Daoy (cell line): ENCODE measurements at places on chromosomes 3 and 15. TPM values are rescaled to one million over a fixed set of nuclear protein-coding genes. Genes with fewer than 3 reads are reported as not detected.

GRCh38 chr15:27258287-27258686 is 287.3 kb downstream of the GABRG3 start:
- DNase-seq: no peak

- no peak for DNase-seq
Measured at GRCh38 chr3:174821477-174821876, 37.7 kb upstream of the NAALADL2 start.

DNA sequence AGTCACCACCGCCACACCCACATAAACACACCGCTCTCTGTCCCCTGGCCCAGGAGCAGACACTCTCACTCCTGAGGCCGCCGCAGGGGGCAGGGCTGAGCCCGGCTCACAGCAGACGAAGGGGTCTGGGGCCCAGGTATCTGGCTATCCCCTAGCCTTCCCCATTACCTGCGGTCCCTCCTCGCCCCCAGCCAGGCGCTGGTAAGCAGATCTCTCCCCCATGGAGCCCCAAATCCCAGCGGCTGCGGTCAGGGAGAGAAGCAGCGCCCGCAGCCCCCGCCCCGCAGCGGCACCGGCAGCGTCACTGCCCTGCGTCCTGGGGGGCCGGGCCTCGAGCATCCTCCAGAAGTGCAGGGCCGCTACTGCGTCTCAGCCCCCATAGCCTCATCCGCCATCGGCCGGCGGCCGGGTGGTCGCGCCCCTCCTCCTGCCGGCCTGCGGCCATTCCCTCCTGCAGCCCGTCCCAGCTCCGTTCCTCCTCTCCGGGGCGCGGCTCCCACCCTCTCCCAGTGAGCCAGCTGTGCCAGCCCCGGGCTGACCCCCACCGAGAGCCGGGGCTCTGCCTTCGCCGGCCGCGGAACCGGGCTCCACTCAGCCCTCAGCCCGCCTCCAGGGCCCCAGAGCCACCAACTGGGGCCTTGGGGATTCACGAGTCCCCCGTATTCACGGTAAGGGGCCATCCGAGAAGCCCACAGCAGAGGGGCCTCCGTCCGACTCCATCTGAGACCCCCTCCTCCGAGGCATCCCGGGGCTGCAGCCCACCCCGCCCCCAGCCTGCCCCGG is 13.1 kb downstream of the TNK2 start:
- DNase-seq: peak; percentile 78

GRCh38 chr15:45164914-45165313 is 22.9 kb downstream of the SHF start:
- DNase-seq: no peak

GRCh38 chr15:98547741-98548138 is 100.6 kb upstream of the IGF1R start:
- DNase-seq: no peak

DNA sequence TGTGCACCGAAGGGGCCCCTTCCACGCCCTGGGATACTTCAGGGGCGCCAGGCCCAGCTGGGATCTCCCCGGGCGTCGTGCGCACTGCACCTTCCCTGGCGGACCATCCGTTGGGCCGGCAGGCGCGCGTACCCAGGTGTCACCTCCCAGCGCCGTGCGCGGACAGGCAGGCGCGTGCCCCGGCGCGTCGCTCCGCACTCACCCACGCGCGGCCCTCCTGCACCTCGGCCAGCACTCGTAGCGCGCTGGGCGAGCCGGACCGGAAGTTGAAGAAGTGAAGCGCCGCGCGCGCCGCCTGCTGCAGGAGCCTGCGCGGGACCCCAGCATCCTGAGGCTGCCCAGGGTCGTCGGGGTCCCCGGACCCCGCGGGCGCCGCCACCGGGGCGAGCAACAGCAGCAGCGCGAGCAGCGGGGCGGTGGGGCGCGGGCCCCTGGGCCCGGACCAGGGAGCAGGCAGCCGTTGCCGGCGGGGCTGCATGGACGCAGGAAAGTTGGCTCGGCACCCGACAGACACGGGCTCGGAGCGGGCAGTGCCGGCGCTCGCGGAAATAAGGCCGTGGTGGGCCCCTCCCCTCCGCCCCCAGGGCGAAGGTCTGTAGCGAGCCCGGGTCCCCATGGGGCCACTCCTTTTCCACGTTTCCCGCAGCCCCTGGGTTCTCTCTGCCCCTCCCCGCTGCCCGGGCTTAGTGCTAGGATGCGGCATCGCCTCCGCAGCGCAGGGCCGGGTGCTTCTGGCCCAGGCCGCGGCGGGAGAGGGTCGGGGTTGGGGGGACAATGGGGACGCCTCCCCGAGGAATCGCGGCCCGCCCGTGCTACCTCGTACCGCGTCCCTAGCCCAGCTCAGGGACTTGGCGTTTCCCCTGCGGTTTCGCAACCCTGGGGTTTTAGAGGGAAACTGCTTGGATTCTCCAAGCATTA is at the start of gene RARRES1:
RARRES1 (minus strand) TSS at position 520 of the 918 bp plus-strand sequence; CDS start at position 478, 42 bp downstream.
- no peak for DNase-seq

DNA sequence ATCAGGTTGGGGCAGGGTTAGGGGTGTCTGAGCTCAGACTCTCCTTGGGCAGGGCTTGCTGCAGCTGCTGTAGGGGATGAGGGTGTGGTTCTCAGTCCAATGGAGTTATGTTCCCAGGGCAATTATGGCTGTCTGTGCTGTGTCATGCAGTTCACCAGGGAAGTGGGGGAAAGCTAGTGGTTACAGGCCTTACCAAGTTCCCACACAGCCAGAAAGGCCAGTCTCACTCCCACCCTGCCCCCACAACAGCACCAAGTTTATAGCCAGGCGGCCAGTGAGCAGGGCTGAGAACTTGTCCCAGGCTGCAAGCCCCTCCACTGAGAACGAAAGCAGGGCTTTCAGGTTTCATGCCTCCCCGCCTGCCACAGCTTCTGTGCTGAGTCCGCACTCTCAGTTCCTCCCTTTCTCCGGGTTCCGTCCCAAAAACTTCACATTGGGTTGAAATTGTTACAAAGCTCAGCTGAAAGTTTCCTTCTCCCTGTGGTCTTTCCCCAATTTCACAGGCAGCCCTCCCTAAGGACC is 19.6 kb upstream of the CPOX start:
- DNase-seq: peak; percentile 42

DNA sequence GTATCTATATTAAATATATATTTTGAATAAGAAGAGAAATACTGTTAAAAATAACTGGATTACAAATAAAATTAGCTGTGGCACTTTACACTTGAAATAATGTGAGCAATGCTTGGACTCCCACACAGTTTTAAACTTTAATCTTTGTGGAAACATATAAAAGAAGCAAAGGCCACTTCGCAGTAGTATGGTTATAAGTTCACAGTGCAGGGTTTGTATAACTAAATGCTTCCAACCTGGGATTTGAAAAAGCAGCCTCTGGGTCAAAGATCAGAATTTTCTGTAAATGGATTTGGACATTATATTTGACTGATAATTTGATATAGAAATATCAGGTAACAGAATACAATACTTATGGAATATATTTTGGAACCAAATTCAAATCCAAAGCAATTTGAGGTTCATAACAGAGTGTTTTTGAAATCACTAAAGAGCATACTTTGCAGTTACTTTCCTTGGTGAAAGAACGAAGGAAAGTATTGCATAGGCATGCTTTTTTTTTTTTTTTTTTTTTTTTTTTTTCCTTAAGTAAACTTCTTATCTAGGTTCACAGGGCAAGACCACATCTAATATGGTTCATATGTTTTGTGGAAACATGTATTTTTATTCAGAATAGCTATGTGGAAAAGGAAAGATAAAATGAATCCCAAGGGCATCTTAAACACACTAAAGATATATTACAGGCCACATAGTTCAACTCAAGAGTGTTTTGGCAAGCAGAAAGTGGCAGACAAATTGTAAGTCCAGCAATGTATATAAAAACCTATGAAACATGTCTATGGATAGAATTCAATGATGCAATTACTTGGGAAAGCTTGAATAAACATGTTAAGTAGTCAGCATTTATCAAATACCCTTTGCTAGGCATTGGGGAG is 47.1 kb upstream of the SGO1 start:
- DNase-seq: no peak

- no peak for DNase-seq
Measured at GRCh38 chr3:20669184-20669583, 483.2 kb upstream of the SGO1 start.

DNA sequence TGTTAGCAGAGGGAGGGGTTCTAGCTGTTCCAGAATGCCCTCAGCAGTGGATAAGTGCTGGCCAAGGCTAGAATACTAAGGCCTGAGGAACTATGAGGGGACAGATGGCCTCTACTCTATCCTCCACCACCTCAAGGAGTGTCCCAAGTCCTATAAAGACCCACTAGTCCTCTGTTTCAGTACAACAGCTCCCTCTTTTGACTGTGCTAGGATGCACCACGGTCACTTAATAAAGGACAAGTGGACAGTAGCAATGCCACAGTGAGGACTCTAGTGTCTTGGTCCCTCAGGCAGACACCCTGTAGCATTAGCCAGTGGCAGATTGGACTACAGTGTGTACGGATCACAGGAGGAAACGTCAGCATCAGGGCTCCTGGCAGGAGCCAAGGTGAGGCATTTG is 171.8 kb upstream of the PROK2 start:
- DNase-seq: no peak

GRCh38 chr3:151379083-151379734 is 5.3 kb downstream of the P2RY12 start:
- DNase-seq: peak; percentile 43

DNA sequence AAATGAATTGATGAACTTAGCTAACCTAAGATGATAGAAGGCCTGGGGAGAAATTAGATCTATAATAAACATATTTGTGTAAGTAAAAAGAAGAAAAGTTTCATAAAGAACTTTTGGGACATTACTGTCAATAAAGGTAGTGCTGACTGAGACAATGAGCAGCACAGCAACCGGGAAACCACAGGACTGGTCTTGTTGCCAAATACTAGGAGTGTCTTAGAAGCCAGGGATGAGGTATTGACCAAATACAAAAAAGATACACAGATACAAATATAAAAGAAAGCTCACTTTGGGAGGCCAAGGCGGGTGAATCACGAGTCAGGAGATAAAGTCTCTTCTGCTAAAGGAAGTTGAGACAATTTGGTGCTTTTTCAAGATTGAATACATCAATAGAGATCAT is 362.4 kb upstream of the ZNF385D start:
- DNase-seq: no peak

- peak; percentile 36 for DNase-seq
Measured at GRCh38 chr15:79863886-79864285, 32.9 kb downstream of the MTHFS start.

DNA sequence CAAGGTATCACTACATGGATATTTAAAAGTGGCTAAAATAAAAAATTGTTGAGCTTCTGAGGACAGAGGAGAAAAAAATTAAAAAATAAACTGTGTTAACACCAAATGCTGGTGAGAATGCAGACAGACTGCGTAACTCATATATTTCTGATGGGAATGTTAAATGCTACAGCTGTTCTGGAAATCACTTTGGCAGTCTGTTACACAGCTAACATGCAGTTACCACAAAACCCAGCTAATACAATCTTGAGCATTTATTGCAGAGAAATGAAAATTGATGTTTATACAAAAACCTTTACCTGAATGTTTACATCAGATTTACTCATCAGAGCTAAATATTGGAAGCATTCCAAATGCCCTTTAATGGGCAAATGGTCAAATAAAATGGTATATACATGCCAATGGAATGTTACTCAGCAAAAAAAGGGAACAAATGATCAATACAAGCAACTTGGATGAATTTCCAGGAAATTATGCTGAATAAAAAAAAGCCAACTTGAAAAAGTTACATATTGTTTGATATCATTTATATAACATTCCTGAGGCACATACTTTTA is 24.6 kb downstream of the MNS1 start:
- DNase-seq: no peak

GRCh38 chr3:102307442-102307841 is 127.4 kb upstream of the ZPLD1 start:
- DNase-seq: no peak

GRCh38 chr15:45402955-45403877 is 24.9 kb upstream of the GATM start:
- peak; percentile 57 for DNase-seq

- no peak for DNase-seq
Measured at GRCh38 chr3:89527736-89528305, 420.4 kb downstream of the EPHA3 start.

DNA sequence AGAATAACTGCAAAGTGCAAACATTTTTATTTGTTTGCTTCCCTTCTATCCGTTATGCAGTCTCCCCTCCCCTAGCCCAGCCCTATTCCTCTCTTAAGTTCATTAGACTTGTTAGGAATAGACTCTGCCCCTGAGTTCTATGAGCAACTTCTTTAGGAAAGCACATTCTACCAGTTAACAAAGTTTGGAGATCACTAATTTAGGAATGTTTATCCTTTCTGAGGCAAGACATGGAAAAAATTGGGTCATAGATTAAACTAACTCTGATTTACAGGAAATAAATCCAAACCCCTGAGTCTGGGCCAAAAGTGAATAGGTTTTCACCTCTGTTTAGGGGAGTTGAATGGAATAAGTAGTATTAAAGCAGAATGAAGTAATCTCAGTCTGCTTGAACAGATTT is 34.4 kb downstream of the C3orf80 start:
- no peak for DNase-seq

DNA sequence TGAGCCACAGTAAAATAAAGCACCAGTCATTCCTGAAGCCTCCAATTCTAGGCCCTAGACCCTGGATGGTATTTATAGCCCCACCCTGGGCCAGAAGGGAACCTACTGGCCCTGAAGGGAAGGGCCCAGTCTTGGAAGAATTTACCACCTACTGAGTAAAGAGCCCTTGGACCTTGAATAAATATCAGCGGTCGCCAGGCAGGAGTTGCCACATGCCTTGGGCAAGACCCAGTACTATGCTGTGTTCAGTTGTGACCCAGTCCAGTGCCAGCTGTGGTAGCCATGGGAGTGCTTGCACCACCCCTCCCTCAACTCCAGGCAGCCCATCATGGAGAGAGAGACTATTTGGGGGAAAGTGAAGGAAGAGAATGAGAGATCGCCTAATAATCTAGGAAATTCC is 27.0 kb downstream of the NCBP2 start:
- no peak for DNase-seq

DNA sequence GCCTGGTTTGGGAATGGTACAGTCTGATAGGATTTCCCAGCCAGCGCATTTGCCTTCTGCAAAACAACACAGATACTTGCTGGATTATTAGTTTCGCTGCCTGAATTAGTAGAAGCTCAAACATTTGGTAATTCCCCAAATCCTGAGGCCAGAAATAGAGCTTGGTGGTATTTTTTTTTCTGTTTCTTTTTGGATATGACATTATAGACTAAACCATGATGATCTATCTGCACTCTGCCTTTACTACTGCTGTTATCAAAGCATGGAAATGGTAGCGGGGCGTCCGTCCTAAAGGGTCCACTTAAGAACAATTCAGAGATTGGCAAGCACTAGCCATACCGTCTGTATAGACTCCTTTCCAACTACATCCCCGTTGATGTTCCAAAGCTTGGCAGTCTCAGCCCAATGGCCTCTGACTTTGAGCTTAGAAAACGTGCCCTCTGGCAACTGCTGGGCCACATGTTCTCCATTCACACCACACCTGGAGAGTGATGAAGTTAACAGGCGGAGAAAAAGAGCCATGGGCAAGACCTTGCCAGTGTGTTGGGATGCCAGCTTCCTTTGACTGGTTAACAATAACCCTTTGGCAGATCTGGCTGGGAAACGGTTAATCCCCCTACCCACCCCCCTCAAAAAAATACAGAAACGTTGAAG is 241.0 kb upstream of the NR2F2 start:
- no peak for DNase-seq

PRTG gene
- total RNA-seq: 0.63 and 2.9 TPM in 2 replicates

BOC gene
- 4.4 and 5.0 TPM in 2 replicates for total RNA-seq

TF gene
- not detected in 2 replicates for total RNA-seq

EHD4 gene
- 21.9 and 26.9 TPM in 2 replicates for total RNA-seq

CFAP20DC gene
- total RNA-seq: 3.3 and 3.4 TPM in 2 replicates

HRG gene
- not detected in 2 replicates for total RNA-seq

OR5H1 gene
- not detected in 2 replicates for total RNA-seq

LRRC2 gene
- 0.36 and 0.40 TPM in 2 replicates for total RNA-seq

ADAMTS9 gene
- total RNA-seq: 3.1 and 3.3 TPM in 2 replicates

CIB2 gene
- 2.0 and 6.7 TPM in 2 replicates for total RNA-seq

SH2D7 gene
- total RNA-seq: not detected in 2 replicates

ABHD14A gene
- total RNA-seq: 1.9 and 10.5 TPM in 2 replicates
